ENCODE measurements at places on chromosomes 11 and 22.
A peak's percentile ranks its signal among the peaks of the same experiment; 100 is the strongest.

GRCh38 chr11:111460340-111460739, 51.8 kb downstream of the BTG4 start:
- no peak for DNase-seq

DNA sequence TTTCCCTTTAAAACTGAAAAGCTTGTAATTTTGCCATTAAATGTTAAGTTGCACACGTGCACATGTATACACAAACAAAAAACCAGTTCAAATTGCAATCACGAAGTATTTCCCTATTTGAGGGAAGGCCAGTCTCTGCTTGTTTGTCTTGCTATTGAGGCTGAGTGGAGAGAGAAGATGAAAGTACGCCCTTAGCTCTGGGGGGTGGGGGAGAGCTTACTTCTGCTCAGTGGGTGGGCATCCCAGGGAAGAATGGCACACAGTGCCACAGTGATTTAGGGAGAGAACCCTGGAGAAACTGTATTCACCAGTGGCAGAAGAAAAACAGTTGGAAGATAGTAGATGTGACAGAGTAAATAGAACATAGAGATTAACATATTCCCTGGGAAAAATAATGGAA, 8.7 kb downstream of the YAP1 start:
- DNase-seq: no peak

DNA sequence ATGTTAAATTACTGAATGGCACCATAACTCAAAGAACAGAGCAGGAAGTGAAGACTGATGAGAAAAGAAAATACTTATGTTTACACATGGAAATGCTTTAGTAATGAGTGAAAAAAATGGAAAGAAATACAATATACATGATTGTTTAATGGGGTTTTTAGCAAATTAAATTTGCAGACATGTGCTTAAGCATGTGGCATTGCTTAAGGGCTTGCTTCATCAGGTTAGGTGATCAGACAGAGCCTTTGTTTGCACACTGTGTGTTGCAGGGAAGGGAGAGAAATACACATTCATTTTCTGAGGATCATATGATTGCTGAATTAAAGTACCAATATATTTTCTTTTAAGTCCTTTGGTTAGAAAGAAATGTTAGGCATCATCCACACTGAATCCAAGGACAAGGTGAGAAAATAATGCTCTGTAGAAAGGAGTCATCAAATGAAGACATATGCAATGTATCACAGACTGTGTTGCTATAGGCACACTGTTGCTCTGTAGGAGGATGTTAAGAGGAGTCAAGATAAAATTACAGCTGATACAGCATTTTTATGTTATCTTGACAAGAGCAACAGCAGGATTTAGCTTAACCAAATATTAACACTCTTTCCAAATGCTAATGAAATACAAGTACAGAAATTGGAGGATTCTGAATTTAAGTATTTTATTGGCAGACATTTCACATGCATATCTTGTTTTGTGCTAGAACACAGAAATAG, 23.4 kb upstream of the ARHGAP20 start:
- no peak for DNase-seq

DNA sequence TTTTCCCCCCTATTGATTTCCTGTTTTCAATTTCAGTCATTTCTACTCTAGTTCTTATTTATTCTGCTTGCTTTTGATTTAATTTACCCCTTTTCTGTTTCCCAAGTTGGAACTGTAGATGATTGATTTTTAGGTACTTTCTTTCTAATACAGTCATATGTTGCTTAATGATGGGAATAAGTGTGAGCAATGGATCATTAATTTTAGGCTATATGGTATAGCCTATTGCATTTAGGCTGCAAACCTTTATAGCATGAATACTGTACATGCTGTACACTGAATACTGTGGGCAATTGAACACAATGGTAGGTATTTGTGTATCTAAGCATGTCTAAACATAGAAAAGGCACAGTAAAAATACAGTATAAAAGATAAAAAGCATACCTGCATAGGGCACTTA, 44.9 kb downstream of the DDX10 start:
- no peak for DNase-seq

GRCh38 chr11:24855951-24856350, 359.1 kb downstream of the LUZP2 start:
- DNase-seq: no peak

DNA sequence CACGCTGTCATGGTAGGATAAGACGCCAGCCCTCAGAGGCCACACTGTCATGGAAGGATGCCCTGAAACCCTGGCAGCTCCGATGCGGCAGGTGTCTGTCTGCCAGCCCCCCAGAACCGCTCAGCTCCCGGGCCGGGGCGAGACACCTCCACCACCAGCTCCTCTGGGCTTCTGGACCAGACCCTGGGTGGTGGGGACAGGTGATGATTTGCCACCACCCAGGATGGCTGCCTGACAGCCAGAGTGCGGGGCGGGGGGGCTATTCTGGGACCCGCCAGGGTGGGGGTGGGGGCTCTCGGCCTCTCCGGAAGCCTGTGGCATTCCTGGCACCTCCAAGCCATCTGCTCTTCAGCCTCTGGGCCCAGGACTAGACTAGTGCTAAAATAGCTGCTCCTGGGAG, 9.4 kb downstream of the PHLDA2 start:
- no peak for DNase-seq

DNA sequence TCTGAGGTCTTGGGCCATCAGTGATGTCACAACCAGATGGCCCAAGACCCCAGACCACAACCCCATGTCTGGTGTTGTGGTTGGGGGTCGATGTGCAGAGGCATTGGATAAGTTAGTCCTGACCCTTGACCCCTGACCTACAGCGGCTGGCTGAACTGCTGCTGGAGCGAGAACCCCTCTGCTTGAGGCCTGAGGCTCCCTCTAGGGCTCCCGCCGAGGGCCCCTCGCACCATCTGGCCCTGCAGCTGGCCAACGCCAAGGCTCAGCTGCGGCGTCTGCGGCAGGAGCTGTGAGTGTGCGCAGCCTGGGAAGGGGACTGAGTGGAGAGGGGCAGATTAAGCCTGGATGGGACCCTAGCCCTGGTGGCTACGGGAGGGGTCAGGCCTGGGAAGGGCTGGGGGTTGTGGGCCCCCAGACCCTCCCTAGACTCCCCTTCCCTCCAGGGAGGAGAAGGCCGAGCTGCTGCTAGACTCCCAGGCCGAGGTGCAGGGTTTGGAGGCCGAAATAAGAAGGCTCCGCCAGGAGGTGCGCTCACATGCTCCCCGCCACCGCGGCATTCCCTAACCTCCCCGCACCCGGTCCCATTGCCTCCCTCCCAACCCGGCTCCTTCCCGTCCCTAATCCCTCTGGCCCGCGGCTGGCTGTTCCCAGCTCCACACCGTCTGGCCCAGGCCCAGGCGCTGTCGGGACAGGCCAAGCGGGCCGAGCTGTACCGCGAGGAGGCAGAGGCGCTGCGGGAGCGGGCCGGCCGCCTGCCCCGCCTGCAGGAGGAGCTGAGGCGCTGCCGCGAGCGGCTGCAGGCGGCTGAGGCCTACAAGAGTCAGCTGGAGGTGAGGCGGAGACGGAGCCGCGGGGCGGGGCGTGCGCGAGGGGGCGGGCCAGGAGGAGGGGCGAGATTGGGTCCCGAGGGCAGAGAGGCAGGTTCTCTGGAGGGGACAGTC, 2.1 kb downstream of the CCDC88B start:
- peak; percentile 97 for DNase-seq

DNA sequence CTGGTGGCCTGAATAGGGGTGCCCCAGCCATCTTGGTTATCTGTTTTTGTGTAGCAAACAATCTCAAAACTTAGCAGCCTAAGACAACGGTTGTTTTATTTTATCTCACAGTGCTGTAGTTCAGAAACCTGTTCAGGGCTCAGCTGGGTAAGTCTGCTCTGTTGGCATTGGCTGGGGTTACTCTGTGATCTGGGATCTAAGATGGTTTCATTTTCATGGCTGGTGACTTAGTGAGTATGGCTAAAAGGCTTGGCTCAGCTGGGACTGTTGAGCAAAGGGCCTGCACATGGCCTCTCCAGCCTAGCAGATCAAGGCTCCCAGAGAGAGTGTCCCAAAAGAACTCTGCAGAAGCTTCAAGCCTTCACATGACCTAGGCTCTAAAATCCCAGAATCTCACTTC, 60.8 kb upstream of the POU2AF1 start:
- no peak for DNase-seq

DNA sequence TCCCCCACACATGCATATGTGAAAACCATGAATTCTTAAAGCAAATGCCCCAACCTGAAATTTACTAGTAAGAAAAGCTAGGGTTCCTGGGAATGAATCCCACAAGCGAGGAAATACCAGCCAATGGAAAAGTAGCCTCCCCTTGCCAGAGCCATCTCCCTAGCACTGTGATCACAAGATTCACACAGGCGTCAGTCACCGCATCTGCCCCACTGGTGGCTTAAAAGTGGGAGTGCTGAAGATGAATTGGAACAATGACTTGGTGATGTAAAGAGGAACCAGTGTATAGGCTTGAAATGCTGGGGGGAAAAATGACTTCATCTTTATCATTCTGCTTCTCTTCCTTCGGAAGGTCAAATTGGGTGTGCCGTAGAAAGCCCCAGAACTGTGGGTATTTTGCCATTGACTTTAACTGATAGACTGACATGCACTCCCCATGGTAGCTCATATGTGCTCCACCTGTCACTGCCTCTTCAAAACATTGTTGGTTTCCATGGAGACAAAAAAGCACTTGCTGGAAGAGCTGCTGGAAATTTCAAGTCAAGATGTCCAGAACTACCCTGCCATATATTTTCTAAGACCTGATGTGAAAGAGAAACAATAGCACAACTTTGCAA, 19.2 kb upstream of the ASPHD2 start:
- no peak for DNase-seq

GRCh38 chr11:33877038-33877437, 14.8 kb downstream of the LMO2 start:
- no peak for DNase-seq

DNA sequence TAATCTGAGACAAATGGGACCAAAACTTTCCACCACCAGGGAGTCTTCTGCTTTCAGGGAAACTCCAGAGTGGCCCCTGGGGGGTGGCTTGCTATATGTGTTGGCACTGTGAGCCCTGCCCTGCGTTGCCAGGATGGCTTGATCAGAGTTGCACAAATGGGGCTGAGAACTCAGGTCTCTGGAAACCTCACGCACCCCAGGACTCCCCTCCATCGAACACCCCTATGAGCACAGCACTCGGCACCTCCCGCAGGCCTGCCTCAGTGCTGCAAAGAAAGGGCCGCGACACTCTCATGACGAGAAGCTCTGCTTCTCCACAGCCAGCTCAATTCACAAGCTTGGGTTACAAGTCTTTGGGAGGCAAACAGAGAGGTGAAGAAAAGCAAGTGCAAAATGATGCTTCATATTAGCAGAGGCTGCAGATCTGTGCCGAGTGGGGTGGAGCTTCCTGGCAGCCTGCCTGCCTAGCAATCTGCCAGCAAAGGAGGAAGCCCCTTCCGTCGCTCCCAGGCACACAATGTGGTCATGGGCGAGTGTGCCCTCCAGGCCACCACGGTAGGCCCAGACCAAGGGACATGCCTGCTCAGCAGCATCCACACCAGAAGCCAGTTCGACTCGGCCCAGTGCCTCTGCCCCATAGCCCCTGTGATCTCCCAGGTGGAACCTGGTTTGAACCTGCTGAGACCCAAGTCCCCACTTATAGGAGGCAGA, 55.7 kb downstream of the MYH9 start:
- peak; percentile 82 for DNase-seq

DNA sequence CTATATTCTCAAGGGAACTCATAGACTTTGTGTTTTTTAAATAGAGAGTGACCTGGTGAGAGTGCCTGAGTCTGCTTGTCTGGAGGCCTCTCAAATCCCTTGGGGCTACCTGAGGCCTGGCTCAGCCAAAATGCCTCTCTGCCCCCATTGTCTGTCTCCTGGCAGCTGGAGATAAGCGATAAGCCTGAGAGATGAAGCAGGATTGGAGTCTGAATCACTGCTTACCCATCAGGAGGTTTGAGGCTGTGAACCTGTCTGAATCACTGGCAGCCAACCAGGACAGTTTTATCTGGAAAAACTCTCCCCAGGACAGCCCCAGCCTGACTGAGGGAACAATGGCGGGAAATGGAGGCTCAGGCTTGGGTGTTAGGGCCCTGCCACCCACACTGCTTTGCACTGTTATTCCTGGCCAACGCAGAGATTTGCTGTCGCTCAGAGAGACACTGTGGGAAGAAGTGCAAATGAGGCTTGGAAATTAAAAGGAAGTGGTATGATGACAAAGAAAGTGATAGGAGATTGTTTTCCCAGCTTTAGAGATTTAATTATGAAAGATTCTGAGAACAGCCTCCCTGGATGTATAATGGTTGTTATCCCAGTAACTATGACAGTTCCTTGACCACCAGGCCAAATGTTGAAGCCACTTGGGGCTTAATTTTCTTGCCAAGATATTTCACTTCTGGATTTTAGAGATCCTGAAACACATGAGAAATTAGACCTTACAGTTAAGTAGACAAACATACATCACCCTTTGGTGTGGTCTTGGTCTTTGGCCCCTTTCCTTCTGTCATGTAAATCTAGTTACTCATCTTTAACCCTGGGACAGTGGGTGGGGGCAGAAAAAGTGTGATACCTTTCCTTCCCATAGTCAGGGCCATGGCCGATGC, 102.1 kb downstream of the RASSF10 start:
- no peak for DNase-seq

- DNase-seq: no peak
Observed at GRCh38 chr22:44455151-44455962, 42.7 kb downstream of the RTL6 start.

GRCh38 chr11:130533871-130534270, 85.4 kb downstream of the ADAMTS15 start:
- DNase-seq: no peak

GRCh38 chr11:103871923-103872551, 164.4 kb upstream of the DDI1 start:
- DNase-seq: no peak

DNA sequence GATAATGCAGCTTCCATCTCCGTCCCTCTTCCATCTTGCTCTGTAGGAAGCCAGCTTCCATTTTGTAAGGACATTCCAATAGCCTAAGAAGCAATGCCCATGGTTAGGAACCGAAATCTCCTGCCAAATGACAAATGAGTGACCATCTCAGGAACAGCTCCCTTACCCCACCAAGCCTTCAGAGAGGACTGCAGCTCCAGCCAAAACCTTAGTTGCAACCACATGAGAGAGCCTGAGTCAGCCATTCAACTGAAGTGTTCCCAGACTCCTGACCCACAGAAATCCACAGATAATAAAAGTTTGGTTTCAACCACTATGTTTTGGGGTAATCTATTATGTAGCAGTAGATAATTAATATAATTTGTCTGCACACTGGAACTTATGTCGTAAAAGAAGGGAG, 51.7 kb upstream of the LDLRAD3 start:
- no peak for DNase-seq

GRCh38 chr11:111725621-111726020, 40.6 kb downstream of the PPP2R1B start:
- DNase-seq: no peak

GRCh38 chr22:31096657-31097279, 10.6 kb downstream of the SELENOM start:
- no peak for DNase-seq

DNA sequence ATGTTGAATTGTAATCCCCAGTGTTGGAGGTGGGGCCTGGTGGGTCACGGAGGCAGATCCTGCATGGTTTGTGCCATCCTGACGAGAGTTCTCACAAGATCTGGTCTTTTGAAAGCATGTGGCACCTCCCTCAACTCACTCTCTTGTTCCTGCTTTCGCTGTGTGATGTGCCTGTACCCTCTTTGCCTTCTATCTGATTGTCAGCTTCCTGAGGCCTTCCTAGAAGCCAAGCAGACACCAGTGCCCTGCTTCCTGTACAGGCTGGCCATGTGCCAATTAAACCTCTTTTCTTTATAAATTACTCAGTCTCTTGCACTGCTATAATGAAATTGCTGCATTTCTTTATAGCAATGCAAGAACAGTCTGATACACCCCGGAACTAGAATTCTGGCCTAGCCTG, 13.1 kb downstream of the PTPN5 start:
- DNase-seq: no peak

GRCh38 chr11:46240371-46240770, 37.1 kb upstream of the CREB3L1 start:
- no peak for DNase-seq

All from erythroblast (primary cell).